ENCODE measurements at places on chromosomes 12 and 14. TPM values are rescaled to one million over a fixed set of nuclear protein-coding genes. Genes with fewer than 3 reads are reported as not detected.

Gene LTB4R
- 13.5 TPM for total RNA-seq

Gene FRS2
- 21.0 TPM for total RNA-seq

Gene ADCY4
- 3.8 TPM for total RNA-seq

Gene PRB2
- not detected for total RNA-seq

GRCh38 chr12:8156845-8157244 lies at the start of gene ZNF705A:
ZNF705A (plus strand) TSS chr12:8157015; CDS start chr12:8172626, 15,611 bp downstream.
- DNase-seq: no peak

DNA sequence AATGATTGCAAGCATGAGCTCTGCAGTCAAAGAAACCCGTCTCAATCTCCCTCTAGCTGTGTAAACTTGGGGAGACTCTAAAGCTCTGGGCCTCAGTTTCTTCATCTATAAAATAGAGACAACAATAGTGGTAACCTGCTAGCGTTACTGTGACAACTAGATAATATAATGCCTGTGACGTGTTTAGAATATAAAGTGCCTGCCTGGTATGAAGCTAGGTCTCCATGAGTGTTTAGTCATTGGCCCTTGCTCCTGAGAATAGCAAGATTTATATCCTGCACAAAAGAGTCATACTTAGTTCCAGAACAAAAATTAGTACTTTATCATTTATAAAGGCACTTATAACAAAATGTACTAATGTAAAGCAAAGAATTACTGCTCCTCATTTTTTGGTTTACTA lies 8.8 kb upstream of the DCP1B start:
- no peak for DNase-seq

GRCh38 chr12:3004655-3005565 lies 45.7 kb downstream of the TEAD4 start:
- no peak for DNase-seq

- no peak for DNase-seq
Observed at GRCh38 chr12:18320036-18320617, 58.8 kb downstream of the PIK3C2G start.

Gene ART4
- total RNA-seq: 0.27 TPM

GRCh38 chr12:646442-647384 lies 16.5 kb downstream of the NINJ2 start:
- no peak for DNase-seq

DNA sequence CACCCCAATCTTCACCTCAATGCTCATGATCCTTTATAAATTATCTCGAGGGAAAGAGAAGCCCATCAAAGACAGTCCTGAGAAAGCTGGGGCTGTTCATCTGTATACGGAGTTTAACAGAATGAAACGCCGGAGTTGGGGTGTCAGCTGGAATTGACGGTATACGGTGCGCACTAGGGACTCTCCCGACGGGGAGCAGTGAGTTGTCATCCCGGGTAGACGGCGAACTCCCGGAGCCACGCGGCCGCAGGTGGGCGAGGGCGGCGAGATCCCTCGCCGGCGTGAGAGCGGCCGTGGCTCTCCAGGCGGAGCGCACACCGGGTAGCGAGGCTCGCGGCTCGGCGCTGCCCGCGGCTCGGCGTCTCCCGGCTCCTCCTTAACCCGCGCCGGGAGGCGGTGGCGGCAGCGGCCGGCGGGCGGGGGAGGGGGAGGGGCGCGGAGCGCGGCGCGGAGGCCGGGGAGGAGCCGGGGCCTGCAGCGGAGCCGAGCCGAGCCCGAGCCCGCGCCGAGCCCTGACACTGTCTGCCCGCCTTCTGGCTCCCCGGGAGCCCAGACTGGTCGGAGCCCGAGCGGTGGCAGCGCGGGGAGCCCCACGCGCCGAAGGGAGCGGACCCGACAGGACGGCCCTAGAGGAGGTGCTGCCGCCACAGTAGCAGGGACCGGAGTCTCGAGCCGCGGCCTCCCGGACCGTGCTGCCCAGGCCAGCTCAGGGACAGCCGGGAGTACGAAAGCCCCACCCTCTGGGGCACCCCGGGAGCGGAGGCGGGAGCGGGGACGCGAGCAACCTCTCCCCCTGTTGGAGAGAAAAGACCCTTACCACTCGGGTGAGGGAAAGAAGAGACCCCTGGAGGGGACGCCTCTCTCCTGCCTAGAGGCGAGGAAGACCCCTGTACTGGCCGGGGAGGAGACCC lies at the start of gene FOXJ2:
Gene FOXJ2 (plus strand): TSS at position 475 of the 911 bp plus-strand sequence. CDS start 7,117 bp downstream, outside the sequence.
- DNase-seq: peak; percentile 72

DNA sequence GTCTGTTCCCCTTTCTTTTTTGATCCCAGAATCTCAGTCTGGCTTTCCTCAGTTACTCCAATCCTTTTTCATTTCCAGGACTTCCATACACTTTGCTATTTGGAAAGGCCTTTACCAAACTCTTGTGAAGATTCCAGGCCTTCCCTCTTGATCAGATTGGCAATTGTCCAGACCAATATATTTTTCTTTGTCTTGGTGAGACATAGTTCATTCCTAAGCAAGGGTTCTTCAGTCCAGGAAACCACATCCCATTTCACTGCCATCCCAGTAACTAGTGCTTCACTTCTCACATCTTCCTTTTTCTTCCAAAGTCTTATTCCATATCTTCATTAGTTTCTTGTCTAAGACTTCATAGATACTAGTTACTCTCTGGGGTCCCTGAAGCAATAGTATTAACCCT lies 2.1 kb upstream of the PTPRQ start:
- no peak for DNase-seq

Gene SRSF9
- total RNA-seq: 144 TPM

DNA sequence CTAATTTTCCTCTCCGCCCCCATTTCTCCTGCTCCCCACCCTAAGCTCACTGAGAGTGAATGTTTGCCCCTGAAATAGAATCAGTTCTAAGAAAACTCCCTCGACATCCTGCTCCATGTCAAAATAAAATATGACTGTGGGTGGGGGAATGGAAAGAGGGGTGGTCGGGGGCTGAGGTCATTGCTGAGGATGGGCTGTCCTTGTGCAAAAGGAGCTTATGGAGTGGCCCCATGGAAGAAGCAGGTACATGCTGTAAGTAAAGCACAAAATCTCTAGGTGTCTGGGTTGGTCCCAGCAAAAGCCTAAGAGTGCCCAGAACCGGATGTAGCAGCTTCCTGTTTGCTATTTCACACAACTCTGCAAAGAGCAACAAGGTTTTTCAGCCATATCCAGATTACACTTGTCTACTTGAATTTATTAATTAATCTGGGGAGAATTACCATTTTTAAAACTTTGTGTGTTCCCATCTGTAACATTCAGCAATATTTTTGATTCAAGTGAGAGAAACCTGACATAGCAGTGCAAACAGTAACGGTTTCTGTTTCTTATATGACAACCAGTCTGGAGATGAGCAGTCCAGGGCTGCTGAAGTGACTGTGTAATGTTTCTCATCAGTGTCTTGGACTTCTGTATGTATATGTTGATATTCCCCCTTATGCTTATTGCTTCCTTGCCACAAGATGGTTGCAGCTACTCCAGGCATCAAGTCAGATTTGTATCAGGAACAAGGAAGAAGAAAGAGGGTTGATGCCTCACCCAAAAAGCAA lies 40.4 kb upstream of the GZMB start:
- no peak for DNase-seq

Gene NIN
- total RNA-seq: 34.2 TPM

Gene DLK1
- total RNA-seq: 0.27 TPM

GRCh38 chr14:38828183-38828827 lies 274.7 kb downstream of the SEC23A start:
- DNase-seq: no peak

Gene CIROP
- total RNA-seq: not detected

Gene POTEM
- not detected for total RNA-seq

Gene TAS2R9
- under 0.01 TPM for total RNA-seq

DNA sequence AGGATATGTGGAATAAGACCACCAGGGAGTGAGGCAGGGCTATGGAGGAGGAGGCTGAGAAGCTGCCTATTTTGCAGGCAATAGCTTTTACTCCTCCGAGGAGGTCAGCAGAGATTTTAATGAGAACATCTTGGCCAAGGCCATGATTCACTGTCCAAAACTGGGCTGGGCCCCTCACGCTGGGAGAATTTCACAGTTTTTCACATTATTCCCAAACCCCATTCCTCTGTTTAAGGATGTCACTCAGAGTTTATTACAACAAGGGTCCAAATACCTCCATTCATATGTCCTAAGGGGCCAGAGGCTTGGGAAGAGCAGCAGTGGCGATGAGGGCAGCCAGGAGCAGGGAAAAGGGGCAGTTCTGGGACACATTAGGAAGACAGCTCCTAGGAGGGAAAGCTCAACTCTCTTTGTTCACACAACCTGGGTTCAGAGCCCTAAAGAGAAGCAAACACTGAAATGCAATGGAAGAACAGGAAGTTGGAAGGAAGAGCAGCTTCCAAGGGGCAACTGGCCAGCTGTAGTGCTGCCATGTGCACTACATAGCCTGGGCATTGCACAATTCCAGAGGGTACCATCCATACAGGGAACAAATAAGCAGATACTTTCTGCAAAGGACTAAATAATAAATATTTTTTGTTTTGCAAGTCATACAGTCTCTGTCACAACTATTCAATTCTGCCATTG lies 283.2 kb downstream of the NUAK1 start:
- no peak for DNase-seq

- DNase-seq: peak; percentile 60
Observed at GRCh38 chr12:50047693-50048250, 9.6 kb upstream of the ASIC1 start.

DNA sequence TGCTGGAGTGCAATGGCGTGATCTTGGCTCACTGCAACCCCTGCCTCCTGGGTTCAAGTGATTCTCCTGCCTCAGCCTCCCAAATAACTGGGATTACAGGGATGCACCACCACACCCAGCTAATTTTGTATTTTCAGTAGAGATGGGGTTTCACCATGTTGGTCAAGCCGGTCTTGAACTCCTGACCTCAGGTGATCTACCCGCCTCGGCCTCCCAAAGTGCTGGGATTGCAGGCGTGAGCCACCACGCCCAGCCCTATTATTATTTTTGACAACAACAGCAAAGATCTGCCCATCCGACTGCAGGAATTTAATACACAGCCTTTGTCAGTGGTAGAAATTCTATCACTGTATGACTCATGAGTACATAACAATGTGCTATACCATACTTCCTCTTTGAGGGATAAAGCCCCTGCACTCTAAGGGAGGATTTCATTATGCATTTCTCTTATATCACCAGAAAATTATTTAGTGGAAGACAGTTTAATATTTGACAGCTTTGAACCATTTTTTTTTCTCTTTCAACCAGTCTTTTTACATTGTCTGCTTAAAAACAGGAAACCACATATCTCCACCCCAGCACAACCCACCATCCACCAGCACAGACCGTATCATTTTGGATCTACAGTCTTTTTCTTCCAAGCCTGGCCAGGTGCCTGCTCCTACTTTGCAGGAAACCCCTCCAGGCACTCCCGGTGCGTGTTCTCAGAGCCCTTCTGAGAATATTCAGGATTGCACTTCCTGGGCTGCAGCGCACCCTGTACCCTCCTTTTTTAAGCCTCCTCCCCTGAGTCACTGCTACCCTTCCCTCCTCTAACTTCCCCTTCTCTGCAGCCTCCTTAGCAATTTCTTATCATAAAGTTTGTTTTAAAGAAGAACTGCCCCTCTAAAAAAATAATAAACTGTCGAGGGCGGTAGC lies 594 bp downstream of the ARHGDIB start:
- peak; percentile 44 for DNase-seq

- no peak for DNase-seq
Observed at GRCh38 chr12:8831116-8831515, 8.7 kb downstream of the A2ML1 start.

Gene FAM222A
- 0.81 TPM for total RNA-seq

Gene TRAF3
- 10.5 TPM for total RNA-seq

- DNase-seq: no peak
Observed at GRCh38 chr14:89032086-89032649, 207.7 kb downstream of the TTC8 start.

DNA sequence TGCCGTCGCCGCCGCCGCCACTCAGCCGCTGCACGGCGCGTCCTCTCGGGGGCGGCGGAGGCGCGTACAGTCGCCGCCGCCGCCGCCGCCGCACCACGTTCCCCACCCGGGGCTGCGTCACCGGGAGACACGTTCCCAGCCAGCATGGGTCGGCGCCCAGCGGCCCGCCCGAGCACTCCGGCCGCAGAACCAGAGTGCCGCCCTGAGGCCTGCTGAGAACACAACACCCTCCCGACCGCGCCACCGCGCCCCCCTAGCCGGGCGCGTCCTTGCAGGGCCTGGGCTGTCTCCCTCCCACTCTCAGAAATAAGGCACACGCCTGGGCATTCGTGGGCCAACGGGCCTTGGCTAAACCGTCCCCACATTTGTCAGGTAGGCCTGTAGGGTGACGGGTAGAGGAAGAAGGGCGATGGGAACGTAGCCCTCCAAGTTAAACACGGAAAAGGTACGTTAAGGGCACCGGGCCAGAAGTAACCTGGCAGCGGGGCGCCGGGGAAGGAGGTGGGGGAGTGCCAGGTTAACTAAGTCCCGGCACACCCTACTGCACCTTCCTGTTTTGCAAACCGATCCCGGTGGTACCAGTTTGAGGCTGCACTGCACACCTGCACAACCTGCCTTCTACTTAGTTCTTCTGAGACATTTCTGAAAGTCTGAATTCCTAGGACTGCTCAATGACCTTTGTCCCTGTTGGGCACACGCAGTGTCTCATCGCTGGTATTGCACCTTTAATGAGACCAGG lies at the start of gene MAP4K5:
Gene MAP4K5 (minus strand): TSS at position 68 of the 739 bp plus-strand sequence. CDS start 520 bp downstream, outside the sequence.
- DNase-seq: peak; percentile 94

Gene PTPN6
- 403 TPM for total RNA-seq

DNA sequence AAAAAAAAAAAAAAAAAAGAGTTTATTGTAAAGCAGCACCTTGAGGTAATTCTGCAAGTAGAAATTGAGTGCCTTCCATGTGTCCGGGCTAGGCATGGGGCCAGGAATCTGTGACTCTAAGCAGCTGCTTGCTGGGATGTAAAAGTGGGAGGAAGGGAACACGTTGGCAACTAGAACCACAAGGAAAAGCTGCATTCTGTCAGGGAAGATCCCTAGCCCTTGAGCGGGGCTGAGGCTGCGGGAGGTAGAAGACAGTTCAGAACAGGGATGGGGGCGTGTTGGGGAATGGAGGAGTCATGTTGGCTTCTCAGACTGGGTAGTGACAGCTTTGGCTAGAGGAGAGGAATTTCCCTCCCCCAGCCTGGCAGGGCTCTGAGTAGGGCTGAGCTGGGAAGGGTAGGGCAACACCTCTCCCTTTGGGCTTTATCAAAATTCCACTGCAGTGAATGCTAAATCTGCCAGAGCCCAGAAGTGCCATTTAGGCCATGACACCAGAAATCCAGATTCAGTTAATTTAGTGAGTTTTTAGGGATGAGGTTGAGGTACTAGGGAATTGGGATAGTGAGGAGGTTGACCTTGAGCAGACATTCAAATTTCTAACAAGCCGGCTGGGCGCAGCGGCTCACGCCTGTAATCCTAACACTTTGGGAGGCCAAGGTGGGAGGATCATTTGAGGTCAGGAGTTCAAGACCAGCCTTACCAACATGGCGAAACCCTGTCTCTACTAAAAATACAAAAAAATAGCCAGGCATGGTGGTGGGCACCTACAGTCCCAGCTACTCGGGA lies 3.4 kb upstream of the TRAFD1 start:
- no peak for DNase-seq

- no peak for DNase-seq
Observed at GRCh38 chr12:47004634-47005033, 74.8 kb upstream of the PCED1B start.

Gene LUM
- total RNA-seq: 0.27 TPM

GRCh38 chr12:127767656-127768055 lies 499.3 kb upstream of the TMEM132C start:
- DNase-seq: no peak

- no peak for DNase-seq
Observed at GRCh38 chr12:121905746-121906145, 12.6 kb upstream of the CFAP251 start.
